ENCODE measurements at places on chromosomes 12 and 14.

- no peak for ATAC-seq
Observed at GRCh38 chr12:81811061-81811777, 52.1 kb upstream of the PPFIA2 start.

DNA sequence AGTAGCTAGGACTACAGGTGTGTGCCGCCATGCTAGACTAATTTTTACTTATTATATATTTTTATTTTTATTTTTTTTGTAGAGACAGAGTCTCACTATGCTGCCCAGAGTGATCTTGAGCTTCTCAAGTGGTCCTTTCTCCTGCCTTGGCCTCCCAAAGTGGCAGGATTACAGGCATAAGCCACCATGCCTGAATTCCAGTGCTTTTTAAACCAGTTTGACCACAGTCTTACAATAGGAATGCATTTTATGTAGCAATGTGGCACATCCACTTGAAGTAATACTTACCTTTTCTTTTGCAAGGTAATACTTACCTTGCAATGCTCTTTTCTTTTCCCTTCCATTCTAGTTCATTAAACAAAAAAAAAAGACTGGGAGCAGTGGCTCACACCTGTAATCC is 38.0 kb upstream of the CPM start:
- ATAC-seq, result no peak

GRCh38 chr14:58744801-58745394 is 107.1 kb downstream of the DACT1 start:
- ATAC-seq, result no peak

DNA sequence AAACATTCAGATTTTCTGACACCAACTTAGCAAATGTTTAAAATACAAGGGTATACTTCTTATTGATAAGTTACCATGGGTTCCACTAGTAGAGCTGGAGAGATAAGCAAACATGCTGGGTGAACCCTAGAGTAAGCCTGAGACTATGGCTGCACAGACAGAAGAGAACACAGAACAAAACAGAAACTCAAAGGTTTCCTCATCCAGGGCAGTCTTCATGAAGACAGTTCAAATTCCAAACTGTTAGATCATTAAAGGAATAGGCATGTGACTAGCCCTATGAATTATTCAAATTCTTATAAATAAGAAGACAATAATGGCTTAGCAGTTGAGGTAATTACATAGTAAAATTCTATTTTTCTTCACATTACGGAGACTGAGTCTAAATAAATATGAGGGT is 28.1 kb downstream of the BTBD7 start:
- no peak for ATAC-seq

- no peak for ATAC-seq
Observed at GRCh38 chr12:54565310-54565985, 16.0 kb downstream of the PDE1B start.

GRCh38 chr12:117380083-117380482 is 18.7 kb upstream of the NOS1 start:
- ATAC-seq, result no peak

GRCh38 chr14:26281280-26281998 is 316.4 kb downstream of the NOVA1 start:
- no peak for ATAC-seq

- ATAC-seq, result no peak
Observed at GRCh38 chr12:64992641-64993040, 128.5 kb downstream of the WIF1 start.

- no peak for ATAC-seq
Observed at GRCh38 chr14:103946975-103947374, 4.6 kb upstream of the RD3L start.

- no peak for ATAC-seq
Observed at GRCh38 chr12:4006743-4007142, 133.5 kb upstream of the PARP11 start.

GRCh38 chr12:60070552-60070951 is 474.7 kb downstream of the SLC16A7 start:
- no peak for ATAC-seq

DNA sequence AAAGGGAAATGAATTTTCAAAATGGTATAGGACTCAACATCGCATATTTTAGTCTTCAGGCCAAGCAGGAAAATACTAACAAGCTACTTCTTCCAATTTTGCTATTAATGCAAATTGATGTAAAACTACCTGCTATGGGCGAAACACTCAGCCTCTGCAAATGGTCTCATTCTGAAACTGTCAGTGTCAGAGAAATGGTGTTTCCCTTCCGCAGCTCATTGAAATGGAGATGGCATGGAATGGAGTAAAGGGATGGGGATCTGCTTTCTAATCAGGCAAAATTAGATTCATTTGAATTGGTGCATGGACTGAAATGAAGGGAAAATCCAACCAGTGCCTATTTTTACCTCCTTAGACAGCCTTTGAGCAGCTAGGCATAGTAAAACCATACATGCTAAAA is 80.4 kb upstream of the EEA1 start:
- no peak for ATAC-seq

GRCh38 chr12:132413931-132414588 is 75.9 kb upstream of the FBRSL1 start:
- ATAC-seq, result peak; percentile 41

- ATAC-seq, result no peak
Observed at GRCh38 chr12:2924019-2924418, 33.3 kb downstream of the TULP3 start.

- ATAC-seq, result no peak
Observed at GRCh38 chr12:14153803-14154202, 172.4 kb upstream of the GRIN2B start.

- ATAC-seq, result no peak
Observed at GRCh38 chr14:67331368-67332125, 28.1 kb downstream of the ATP6V1D start.

GRCh38 chr14:20751963-20752562 is 6.4 kb downstream of the EDDM3A start:
- no peak for ATAC-seq

GRCh38 chr14:55123101-55123500 is 6.0 kb upstream of the LGALS3 start:
- no peak for ATAC-seq

DNA sequence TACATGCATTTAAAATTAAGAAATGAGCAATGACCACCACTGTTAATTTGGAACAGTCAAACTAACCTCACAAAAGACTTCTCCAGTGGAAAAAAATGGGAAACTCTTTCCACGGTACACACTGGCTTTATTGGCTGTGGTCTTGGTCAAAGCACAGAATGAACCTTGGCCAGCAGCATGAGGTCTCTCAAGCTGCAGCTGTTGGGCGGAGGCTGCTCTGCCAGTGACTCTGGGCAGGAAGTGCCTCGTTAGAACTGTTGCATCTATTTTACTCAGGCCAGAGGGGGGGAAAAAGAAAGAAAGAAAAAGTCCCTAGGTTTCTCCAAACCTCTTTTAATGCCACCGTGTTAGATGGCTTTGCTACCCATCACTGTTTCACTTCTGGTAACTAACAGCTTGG is 279.8 kb upstream of the DIO2 start:
- ATAC-seq, result peak; percentile 59

GRCh38 chr12:105706321-105706972 is 376.0 kb downstream of the C12orf75 start:
- no peak for ATAC-seq

DNA sequence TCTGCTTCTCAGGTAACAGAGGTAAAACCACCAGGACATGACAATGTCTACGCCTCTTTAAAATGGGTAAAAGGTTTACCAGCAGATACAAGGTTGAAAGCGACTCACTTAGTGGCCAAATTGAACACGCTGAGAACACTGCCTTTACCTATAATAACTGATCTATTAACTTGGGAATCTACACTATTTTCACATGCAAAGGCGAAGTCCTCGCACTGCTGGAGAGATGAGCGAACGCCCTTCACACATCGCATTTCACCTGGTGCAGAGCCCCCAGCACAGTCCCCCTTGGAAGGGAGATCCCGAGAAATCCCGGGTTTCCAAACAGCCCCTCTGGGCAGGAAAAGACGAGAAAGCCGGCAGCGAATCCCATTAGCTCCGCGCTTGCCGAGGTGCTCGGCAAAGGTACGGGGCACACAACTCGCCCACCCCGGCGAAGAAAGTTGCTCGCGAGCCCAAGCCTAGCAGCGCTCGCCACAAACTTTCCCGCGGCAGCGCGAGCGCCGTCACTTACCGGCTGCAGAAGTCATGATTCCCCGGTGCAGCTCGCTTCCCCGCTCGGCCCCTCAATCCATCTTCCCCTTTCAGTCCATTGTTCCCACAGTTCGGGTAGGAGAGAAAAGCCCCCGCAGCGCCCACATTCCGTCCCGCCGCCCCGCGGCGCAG is 423 bp downstream of the FGD6 start:
- peak; percentile 24 for ATAC-seq

DNA sequence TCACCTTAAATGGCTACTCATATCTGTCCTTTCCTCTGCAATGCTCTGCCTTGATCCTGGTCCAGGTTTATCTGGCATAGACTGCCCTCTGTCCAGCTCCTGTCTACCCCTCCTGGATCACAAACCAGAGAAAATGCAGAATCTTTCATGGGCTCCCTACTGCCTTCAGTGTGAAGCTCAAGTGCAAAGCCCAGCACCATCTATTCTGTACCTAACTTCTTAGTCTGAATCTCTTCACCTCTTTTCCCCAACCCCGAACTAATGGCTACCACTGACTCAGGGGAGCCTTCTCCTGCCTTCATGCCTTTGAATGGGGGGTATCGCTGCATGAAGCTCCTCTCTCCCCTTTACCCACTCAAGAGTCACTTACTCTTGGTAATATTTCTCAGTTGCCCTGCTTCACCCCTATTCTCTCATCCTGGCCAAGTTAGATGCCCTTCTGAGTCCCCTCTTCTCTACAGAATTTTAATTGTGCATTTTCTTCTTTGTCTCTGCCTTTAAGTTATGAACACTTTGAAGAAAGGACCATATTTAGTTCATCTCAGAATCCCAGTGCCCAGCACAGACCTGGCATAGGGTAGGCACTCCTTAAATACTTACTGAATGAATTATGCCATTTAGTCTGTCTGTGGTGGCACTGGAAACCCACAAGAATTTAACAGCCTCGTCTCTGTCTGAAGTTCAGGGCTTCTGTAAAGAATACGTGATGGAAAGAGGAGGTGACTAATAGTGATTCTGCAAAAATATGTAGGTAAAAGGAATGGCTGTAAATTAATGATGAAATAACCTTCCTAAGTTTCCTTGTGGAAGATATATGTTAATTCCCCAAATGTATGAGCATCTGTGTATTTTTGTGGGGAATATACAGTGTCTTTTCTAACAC is 191.3 kb upstream of the AMIGO2 start:
- ATAC-seq, result peak; percentile 56
